ENCODE measurements at places on chromosomes 1 and 21.
A peak's percentile ranks its signal among the peaks of the same experiment; 100 is the strongest.

DNA sequence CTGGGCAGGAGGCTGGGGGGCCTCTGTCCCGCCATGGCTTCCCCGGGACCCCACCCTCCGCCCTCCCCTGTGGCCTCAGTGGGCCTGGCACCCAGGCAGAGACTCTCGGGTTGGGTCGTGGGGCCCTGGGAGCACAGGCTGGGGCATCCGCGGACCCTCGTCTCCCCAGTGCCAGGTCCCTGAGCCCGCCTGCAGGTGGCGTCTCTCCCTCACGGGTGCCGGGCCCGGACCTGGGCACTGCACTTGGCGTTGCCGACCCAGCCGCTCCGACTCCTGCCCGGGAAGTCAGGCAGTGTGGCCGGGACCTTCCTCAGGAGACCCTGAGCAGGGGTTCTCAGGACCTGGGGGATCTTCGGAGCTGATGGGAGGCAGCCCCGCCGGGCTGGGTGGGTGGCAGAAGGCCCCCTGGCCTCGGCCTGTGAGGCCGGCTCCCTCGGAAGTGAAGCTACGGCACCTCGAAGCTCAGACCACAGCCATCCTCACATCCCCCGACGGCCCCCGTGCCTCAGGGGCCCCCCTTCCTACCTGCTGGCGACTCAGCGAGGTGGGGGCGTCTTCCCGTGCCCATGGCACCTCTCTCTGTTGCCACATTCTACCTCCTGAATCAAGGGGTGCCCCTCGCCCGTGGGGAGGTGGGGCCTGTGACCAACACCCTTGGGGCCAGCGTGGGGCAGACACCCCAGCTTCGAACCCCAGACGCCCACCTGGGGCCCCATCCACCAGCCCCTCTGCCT, 6.4 kb upstream of the C1orf159 start:
- DNase-seq = peak; percentile 85

DNA sequence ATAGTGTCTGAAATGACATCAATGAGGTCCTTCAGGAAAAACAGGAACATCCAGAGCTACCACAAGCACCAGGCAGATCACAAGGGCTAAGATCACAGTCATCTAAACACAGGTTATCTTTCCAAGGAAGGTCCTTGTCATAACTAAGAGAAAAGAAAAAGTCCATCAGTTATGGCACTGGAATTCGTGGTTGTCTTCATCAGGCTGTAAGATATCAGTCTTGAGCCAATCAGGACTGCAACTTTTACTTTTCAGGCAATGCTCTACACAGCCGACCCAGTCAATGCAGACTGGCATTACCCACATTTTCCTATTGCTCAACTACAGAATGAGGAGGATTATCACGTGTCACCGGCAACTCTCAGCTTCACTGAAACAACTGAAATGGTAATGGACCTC, 26.4 kb downstream of the SORT1 start:
- DNase-seq = no peak

DNA sequence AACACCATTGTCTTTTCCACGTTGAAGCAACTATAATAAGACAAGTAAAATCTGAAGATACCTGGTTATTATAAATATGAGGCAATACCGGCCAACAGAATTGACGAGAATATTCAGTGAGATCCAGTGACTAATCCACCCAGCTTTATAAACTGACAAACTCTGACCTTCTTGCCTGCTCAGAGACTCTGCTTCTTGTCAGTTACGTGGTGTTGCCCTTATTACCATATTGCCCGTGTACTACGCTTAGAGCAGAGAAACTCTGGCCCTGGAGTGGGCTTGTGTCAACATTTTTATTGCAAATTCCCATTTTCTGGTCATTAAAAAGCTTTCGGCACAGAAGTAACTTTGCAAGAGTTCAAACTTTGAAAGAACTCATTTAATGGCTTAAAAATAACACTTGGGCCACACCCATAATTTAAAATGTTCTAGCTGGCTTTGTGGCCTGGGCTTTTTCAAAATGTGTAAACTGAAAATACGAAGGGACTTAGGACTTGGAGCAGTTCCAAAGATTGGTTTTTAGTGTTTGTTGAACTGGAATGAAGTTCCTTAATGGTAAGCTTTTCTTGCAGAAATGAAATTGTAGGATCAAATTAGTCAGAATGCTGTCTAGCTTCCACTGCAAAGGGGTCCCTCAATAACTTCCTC, 266.2 kb downstream of the LMO4 start:
- no peak for DNase-seq

DNA sequence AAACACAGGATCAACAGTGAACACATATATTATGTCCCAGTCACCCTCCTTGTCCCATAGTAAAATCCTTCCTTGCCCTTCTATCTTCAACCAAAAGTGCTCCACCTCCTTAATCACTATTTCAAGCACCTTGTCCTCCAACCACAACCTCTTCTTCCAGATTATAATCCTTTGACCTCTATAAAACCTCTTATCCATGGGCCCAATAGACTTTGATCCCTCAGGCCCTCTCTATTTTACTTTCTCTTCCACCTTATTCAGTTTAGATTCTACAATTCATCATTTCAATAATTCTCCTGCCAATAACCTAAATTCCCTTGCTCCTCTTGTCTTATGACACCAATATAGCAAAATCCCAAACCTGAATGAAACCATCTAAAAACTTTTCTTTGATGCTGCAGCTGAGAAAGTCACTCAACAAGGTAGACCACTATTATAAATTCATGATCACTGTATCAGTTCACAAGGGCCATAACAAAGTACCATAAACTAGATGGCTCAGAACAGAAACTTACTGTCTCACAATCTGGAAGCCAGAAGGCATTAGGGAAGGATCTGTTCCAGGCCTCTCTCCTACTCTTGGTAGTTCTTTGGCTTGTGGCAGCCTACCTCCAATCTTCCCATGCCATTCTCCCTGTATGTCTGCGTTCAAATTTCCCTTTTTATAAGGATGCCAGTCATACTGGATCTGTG, 24.8 kb downstream of the EPS15 start:
- DNase-seq = no peak

DNA sequence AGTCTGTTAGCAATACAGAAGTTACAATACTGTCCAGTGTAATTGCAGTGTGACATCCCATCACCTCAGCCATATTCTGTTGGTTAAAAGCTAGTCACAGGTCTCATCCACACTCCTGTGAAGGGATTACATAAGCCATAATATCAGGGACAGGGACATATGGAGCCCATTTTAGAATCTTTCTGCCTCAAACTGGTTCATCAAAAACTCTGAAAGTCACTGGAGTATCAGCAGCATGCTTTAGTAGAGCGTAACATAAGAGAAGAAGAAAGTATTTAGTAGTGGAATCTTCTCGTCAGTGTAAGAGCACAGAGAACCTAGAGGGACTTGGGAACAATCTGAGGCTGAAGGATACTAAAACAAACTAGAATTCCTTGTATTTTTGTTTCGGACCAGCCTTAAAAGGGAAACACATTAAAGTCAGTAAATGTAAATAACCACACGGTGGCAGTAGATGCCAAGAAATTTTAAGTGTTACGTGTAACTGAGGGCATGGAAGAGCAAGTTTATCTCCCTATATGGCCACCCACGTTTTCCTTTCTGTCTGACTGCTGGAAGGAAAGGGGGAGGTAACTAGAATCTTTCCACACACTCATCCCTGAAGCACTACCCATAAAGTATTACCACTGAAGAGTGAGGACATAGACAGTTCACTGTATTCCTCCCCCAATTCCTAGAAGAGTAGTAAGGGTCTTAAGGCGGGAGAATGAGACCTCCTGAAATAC, 41.6 kb upstream of the AGL start:
- peak; percentile 49 for DNase-seq

- DNase-seq = no peak
Observed at GRCh38 chr21:42038393-42038792, 28.2 kb upstream of the ZBTB21 start.

Data from activated naive CD4-positive, alpha-beta T cell treated with anti-CD3 and anti-CD28 coated beads, Interleukin-2, amount 50 U/mL, for 72 hours (primary cell).